NCI-H510A (cell line): ENCODE measurements at places on chromosomes 11 and 22.
A peak's percentile ranks its signal among the peaks of the same experiment; 100 is the strongest.

GRCh38 chr11:42249956-42250355 is 790.5 kb upstream of the LRRC4C start:
- no peak for DNase-seq

- DNase-seq, result no peak
Measured at GRCh38 chr11:84549217-84549616, 1077.9 kb downstream of the DLG2 start.

DNA sequence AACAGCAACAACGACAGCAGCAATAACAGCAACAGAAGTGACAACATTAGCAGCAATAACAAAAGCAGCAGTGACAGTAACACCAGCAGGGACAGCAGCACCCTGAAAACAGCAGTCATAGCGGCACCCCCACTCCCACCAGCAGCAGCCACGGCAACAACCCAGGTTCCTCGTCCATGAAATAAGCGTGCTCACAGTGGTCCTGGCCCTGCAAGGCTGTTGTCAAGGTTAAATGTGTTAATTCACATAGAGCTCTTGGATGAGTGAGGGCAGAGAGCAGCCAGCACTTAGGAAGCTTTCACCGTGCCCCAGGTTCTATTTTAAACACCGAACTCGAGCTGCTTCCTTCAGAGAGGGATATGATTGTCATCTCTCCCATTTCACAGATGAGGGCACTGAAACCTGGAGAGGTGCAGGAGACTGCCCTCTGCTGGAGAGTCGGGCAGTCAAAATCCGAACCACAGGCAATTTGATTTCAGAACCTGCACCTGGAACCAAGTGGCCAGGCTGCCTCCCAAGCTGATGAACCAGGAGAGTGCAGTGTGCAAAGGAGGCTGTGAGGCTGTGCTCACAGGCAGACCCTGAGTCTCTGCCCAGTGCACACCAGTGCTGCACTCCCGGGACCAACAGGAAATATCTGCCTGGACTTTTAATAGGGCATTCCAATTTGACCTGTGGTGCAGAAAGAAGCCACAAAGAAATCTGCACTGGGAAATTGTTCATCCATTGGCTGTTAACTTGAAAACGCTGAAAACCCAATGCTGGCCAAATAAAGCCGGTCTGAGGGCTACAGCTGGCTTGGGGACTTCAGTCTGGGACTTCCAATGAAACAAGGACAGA is 22.9 kb upstream of the FGF3 start:
- DNase-seq, result no peak

GRCh38 chr11:88330826-88331428 is 6.6 kb downstream of the CTSC start:
- no peak for DNase-seq

- no peak for DNase-seq
Measured at GRCh38 chr11:133166662-133167061, 365.6 kb downstream of the OPCML start.

GRCh38 chr22:24161909-24162308 is 19.4 kb upstream of the SUSD2 start:
- DNase-seq, result no peak

GRCh38 chr11:1839204-1839923 is 583 bp downstream of the TNNI2 start:
- no peak for DNase-seq

DNA sequence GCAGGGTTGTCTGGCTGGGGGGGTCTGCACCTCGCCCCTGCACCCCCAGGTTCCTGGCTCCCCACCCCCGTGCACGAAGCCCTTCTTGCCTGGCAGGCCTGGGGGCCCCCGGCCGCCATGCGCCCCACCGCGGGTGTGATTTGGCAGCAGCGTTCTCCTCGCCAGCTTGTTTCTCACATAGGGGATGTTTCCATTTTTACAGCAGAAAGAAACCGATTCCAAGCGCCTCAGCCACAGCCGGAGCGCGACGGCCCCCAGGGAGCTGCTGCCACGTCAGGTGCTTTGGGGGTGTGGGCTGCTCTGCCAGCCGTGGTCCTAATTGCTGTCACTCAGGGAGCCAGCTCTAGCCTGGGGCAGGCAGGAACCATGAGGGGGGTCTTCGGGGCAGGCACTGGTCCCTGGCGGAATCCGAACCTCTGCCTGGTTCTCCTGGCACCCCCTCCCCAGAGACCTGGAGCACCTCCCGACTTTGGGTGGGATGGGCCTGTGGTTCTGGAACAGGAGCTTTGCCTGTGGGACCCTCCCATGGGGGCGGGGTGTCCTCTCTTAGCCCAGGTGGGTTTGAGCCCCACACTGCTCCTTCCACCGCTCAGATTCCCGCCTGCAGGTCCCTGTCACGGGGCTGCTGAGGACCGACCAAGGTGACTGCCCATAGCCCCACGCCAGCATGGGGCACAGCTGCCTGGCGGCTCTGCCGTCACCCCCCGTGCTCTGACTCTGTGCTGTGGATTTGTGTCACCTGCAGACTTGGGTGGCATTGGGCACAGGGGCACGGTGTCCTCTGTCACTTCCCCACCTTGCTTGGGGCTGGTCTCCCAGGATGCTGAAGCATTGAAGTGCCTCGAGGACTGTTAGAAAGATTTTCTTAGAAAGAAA is 54.0 kb downstream of the RTN4R start:
- no peak for DNase-seq

GRCh38 chr22:43826142-43827002 is 14.3 kb upstream of the EFCAB6 start:
- no peak for DNase-seq

GRCh38 chr11:102580185-102580951 is 44.8 kb downstream of the MMP20 start:
- DNase-seq, result no peak

GRCh38 chr11:19060629-19061028 is at the start of gene MRGPRX2:
TSS of gene MRGPRX2 (minus strand) at chr11:19060717. CDS start at chr11:19056402, 4,315 bp downstream.
- no peak for DNase-seq

- DNase-seq, result no peak
Measured at GRCh38 chr11:75320046-75320618, 31.3 kb downstream of the ARRB1 start.

GRCh38 chr11:70434813-70435278 is 36.5 kb downstream of the CTTN start:
- DNase-seq, result no peak

GRCh38 chr11:15651033-15651432 is 536.3 kb downstream of the INSC start:
- no peak for DNase-seq

DNA sequence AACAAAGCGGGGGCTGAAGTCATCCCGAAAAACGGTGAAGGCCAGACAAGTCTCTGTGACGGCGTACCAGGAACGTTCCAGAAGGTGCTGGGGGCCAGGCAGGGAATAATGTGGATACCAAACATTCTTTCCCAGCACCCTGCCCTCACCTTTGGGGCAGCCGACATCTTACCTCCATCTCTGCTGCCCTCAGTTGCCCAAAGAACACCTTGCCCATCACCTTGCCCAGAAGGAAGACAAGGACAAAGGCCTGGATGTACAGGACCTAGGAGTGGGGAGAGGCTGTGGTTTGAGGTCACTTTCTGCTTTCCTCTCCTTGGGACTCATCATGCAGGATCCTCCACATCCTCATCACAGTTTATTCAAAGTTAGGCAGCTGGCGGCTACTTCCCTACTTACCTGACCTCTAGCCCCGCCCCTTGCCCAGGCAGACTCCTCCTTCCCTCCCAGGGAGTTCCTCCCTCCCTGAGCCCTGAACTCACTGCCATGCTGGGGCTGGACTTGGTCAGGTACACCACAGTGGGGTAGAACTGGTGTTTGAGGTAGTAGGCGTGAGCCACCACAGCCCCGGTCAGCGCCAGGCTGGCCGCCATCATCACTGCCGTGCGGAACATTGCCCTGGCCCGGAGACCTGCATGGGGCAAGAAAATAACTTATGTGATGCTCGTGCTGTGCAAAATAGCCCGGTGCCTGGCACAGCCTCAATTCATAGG is 1.2 kb downstream of the SYVN1 start:
- DNase-seq, result peak; percentile 66

GRCh38 chr11:28910926-28911325 is 802.7 kb downstream of the METTL15 start:
- DNase-seq, result no peak

- no peak for DNase-seq
Measured at GRCh38 chr11:72760539-72761405, 8.6 kb upstream of the ARAP1 start.

- DNase-seq, result no peak
Measured at GRCh38 chr11:72263361-72263760, 19.4 kb upstream of the PHOX2A start.

DNA sequence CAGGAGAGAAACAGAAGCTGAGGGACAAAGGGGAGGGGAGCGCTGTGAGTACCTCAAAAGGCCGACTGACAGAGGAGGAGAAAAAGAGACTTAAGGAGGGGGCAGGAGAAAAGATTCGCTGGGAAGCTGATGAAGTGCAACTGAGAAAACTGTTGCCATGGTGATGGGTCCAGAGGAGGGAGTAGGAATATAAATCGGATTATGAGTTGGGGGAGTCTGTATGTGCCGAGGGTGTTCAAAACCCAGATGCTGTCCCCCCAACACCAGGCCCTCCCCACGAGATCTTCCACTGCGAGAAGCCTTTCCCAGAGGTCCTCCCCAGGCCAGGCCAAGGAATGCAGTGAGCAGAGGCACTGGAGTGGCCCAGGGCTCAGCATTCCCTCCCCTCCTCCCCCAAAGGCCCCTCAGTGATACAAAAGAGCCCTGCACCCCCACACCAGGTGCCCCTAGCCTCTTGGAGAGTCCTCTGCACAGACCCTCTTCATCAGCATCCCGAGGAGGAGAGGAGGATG is 13.7 kb upstream of the BCL9L start:
- no peak for DNase-seq

- DNase-seq, result no peak
Measured at GRCh38 chr11:88300888-88301487, 36.5 kb downstream of the CTSC start.

- no peak for DNase-seq
Measured at GRCh38 chr11:120241277-120241676, 1.3 kb downstream of the POU2F3 start.

GRCh38 chr11:34318111-34319037 is 39.4 kb downstream of the ABTB2 start:
- no peak for DNase-seq

- no peak for DNase-seq
Measured at GRCh38 chr22:20408891-20409290, 14.9 kb downstream of the ZNF74 start.

DNA sequence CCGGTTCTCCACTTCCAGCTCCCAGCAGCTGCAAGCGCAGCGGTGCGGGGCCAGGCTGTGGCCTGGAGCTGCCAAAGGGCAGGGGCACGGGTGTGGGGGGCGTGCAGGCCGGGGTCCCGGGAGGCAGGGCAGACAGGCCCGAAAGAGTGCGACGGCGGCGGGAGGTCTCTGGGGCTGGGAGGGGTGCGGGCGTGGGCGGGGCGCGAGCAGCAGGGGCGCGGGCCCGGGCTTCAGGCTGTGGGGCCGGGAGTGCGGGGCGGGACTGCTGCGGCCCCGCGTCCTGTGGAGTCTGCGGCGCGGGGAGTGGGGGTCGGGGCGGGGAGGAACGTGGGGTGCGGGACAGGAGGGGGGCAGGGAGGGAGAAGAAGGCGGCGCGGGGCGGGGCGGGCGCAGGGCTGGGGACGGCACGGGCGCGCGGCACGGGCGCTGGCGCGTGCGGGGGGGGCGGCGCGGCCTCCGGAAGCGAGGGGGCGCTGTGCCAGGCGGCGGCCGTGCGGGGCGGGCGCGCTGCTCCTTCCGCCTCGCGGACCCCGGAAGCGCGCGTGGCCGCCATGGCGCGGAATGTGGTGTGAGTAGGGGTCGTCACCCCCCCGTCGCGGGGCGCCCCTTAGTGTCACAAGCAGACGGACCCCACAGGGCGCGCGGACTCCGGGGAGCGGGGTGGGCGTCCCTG is at the start of gene MRPL23:
MRPL23 (plus strand) TSS at position 521 of the 673 bp plus-strand sequence; CDS start at position 552, 31 bp downstream.
- no peak for DNase-seq

GRCh38 chr11:102632026-102632425 is 6.9 kb upstream of the MMP20 start:
- no peak for DNase-seq

GRCh38 chr11:17907046-17907445 is 105.8 kb downstream of the SERGEF start:
- no peak for DNase-seq

DNA sequence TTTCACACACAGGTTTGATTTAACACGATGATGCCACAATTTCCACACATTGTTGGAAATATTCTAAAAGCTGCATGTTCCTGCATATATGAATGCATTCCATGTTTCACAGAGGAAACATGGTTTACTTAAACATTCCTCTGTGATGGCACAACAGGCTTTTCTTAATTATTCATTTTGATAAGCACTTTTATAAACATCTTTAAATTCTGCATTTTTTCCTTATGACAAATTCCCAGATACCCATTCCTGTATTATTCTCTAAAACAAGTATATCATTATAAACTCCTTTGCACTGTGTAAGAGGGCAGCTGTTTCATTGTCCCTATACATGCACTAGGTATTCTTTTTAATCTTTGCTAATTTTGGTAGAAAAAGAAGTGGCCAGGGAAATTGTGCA is 532.3 kb downstream of the SOX6 start:
- DNase-seq, result no peak

- DNase-seq, result no peak
Measured at GRCh38 chr11:33476945-33477606, 219.9 kb downstream of the HIPK3 start.

DNA sequence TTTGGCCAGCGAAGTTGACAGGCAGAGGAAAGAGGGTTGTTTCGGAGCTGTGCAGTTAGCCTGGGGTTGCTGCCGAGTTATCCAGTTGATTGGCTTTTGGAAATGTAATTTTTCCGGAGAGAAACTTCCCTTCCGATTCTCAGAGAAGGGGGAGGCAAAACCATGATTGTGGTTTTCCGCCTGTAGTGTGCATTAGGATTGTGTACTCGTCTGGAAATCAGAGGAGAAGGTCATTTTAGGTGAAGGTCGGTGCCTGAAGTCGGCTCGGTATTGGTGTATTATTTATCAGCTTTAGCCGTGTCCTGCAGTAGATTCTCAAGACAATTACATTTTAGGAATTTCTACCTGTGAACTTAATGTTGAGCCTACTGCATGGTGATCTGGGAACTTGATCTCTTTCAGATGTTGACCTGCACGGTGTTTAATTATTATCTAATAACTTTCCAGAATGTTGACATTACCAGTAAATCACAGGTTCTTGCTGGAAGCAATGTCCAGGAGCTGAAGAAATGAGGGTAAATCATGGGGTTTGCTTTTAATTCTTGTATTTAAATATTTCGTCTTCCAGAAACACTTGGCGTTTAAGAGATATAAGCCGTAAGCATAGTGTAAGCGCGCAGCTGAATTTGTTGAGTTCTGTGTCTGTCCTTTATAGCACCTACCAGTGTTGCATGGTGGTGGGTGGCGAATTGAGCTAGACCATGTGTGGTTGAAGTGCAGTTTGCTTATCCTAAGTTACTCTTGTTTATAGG is 1.3 kb downstream of the ARHGEF12 start:
- DNase-seq, result no peak
